ENCODE measurements at places on chromosomes 5 and 9.

DNA sequence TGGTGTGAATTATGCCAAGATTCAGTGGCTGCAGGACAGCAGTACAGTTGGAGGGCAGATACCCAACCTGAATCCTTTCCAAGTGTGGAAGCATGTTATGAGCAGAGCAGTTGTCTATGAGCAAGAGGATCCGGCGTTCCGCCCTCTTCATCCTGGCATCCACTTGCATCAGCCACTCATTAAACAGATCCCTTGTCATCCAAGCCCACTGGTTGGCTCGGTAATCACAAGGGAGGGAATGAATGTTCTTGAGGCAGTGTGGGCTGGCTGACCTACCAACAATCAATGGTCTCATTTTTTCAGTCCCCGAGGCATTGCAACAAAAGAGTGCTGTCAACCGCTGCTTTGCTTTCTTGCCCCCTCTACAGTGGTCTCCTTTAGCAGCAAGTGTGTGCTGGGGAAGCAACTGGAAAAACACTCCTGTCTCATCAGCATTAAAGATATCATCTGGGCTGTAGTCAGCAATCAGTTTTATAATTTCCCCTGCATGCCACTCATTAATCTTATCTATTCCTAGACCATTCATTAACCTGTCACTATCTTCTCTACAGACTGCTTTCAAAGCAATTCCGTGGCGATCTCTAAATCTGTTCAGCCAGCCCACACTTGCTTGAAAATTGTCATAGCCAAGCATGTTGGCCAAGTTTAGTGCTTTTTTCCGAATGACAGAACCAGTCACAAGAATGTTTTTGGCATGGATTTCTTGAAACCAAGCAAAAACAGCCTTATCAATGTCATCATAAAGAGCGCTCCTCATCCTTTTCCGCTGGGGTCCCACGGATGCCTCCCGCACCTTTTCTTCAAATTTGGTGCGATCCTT is 4.9 kb downstream of the TIGD6 start:
- DNase-seq: no peak

- DNase-seq: no peak
These were observed 1185.1 kb upstream of the C9orf72 start for GRCh38 chr9:28758341-28758740.

GRCh38 chr5:177445052-177445916 is 1.3 kb upstream of the PRR7 start:
- DNase-seq: no peak

- no peak for DNase-seq
These were observed 63.0 kb downstream of the ADAMTS12 start for GRCh38 chr5:33828626-33829308.

- DNase-seq: no peak
These were observed 15.7 kb downstream of the SPATA9 start for GRCh38 chr5:95667061-95667618.

DNA sequence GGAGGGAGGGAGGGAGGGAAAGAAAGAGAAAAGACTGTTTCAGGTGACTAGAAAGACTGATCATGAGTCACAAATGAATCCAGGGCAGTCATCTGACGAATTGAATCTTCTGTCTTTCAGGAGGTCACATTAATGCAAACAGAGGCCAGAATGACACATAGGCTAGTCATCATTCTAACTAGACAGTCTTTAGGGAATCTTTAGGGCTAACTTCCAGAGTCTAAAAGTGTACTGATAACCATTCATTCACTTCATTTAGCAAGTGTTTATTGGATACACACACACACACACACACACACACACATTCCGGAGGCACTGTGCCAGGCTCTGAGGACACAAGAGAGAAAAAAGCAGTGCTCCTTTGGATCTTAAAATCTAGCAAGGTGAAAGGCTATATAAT is 156.7 kb downstream of the EBF1 start:
- no peak for DNase-seq

GRCh38 chr5:124342584-124342983 is 403.9 kb downstream of the ZNF608 start:
- DNase-seq: no peak

DNA sequence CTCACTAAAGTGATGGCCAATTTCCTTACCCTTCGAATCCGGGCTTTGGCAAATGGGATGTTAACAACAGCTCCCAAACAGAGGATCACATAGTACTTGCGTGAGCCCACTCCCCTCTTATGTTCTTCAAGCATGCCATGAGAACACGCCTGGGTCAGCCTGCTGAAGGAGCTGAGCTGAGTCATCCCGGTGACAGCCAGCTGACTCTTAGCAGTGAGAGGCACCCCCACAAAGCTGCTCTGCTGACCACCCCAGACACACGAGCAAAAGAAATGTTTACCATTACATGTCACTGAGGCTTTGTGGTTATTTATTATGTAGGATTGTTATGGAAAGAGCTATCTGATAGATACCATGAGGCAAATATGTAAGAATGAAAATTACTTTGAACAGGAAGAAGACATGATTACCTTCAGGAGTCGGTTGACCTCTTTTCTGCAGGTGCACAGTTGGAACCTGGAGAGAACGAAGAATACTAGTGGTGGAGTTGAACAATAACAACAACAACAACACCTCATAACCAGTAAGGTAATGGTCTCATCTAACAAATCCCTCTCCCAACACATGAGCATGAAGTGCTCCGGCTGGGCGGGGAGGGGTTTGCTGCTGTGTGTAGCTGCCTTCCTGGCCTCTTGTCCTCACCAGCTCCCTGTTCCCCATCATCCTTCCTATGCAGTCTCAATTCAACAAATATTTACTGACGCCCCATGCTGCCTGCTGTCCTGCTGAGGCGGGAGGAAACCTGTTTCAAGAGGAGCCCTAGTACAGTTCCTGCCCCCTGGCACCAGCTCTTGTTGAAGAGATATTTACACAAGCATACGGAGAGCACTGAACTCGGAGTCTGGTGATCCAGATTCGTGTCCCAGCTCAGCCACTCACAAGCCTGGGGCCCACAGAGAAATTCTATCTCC is 69.4 kb upstream of the LHFPL2 start:
- DNase-seq: no peak

GRCh38 chr9:95005278-95006143 is 279.0 kb downstream of the AOPEP start:
- DNase-seq: no peak

GRCh38 chr9:38642951-38643814 is 22.8 kb upstream of the ANKRD18A start:
- no peak for DNase-seq

DNA sequence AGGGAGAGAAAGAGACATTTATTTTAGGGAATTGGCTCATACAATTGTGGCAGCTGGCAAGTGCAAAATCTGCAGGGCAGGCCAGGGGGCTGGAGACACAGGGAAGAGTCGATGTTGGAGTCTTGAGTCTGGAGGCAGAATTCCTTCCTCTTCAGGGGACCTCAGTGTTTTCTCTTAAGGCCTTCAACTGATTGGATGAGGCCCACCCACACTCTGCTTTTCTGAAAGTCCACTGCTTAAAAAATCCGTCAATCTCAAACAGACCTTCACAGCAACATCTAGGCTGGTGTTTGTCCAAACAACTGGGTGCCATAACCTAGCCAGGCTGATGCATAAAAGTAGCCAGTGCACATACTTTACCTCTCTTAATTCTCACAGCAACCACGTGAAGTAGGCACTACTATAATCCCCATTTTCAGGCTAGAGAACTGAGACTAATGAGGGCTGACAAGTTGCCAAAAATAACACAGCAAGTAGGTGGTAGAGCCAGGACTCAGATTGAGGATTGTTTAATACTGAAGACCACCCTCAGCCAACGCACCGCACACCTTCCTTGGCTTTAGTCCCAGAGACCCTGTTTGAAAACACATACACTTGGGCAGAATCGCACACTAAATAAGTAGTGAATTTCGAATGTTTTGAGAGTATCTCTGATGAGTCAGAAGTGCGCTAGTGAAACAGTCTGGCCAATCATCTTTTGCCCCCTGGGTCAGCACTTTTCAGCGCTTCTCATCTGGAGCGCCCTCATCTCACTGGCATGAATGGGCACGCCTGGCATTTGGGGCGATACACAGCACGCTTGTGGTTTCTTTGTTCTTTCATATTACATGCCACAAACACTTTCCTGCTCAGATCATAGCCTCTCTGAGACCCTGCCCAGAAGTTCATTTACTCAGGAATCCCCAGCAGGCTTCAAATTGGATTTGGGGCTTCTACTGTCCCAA is 591.4 kb downstream of the CCDC171 start:
- no peak for DNase-seq

DNA sequence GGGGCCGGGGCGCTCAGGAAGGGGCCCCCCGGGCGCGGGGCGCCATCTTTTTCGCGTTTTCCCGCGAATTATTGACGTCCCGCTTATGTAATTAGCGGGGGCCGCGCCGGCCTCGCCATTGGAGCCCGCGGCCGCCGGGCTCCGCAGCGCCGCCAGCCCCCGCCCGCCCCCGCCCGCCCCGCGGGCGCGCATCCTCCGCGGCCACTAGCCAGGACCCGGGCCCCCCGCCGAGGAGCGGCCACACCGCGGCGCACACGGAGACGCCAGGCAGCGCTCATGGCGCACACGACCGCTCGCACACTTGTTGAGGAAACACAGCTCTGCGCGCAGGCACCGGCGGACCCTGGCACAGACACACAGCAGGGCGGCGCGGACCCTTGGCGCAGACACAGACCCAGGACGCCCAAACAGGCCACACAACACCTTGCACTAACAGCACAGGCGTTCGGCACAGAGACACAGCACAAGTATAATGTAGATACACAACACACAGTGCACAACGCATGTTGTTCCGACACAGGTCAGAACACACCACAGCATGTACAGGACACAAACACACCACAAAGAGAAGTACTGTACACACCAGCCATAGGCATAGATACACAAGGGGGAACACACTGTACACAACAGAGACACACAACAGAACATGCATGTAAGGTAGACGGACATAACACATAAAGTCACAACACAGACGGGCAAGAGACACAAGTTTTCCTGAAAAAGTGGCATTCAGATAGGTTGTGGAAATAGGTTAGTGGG is 467 bp upstream of the PHF19 start:
- no peak for DNase-seq

- no peak for DNase-seq
These were observed 70.7 kb downstream of the RFX3 start for GRCh38 chr9:3455094-3455493.

DNA sequence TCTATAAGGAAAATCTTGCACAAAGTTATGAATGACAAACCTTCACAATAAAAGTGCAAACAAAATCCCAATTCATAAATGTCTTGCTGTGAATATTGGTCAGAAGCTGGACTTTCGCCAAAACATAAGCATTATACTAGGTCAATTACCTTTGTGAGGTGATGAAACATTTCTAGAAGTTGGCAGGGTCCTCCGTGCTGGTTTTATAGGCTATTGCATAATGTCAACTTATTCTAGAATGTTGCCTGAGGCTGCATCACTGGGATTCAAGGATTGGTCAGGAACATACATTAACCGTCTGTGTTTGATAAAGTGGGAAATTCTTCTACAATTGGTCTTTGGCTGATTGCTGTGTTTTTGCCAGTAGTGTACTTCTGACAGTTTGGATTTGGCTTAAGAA is 49.8 kb upstream of the PALM2AKAP2 start:
- no peak for DNase-seq

- DNase-seq: no peak
These were observed 2.7 kb upstream of the DCP2 start for GRCh38 chr5:112973904-112974303.

GRCh38 chr5:141692919-141693725 is 11.1 kb upstream of the ARAP3 start:
- peak; percentile 38 for DNase-seq

GRCh38 chr5:141328231-141328630 is 2.1 kb upstream of the PCDHGA1 start:
- no peak for DNase-seq

- peak; percentile 81 for DNase-seq
These were observed at the start of gene NSD1 for GRCh38 chr5:177133096-177133852. TSS of gene NSD1 (plus strand) at chr5:177133773. CDS start at chr5:177135104, 1,331 bp downstream.

DNA sequence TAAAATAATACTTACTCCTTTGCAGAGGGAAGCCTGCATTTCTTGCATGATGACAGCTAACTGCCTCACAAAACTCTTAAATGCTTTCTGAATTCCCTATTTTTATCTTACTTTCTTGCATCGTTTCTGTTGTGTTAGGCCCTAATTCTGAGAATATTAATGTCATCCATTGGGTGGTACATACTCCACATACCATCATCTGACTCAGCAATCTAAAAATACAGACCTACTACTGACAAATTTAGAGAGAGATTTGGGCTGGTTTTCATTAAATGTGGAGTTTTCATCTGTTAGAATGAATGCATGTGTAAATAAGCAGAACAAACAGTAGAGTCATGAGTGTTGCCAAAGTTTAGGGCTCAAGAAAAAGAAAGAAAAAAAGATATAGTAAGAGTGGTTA is 26.5 kb upstream of the KCNN2 start:
- no peak for DNase-seq

DNA sequence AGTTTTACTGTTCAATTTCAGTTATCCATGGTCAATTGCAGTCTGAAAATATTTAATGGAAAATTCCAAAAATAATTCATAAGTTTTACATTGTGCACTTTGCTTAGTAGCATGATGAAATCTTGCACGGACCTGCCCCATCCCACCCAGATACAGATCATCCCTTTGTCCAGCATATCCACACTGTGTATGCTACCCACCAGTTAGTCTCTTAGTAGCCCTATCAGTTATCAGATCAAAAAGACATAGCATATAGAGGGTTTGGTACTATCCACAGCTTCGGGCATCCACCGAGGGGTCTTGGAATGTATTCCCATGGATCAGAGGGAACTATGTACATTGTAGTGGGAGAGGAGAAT is 97.7 kb downstream of the SLC44A1 start:
- DNase-seq: no peak

- DNase-seq: no peak
These were observed 29.8 kb upstream of the GGTA1 start for GRCh38 chr9:121529237-121529987.

- DNase-seq: no peak
These were observed 50.9 kb downstream of the PRUNE2 start for GRCh38 chr9:76855015-76855414.

GRCh38 chr5:102801371-102801770 is 46.3 kb downstream of the PAM start:
- DNase-seq: no peak

- DNase-seq: no peak
These were observed 148.2 kb downstream of the GIN1 start for GRCh38 chr5:102971676-102972293.

- DNase-seq: no peak
These were observed 3.8 kb downstream of the ATP6V1G1 start for GRCh38 chr9:114591291-114591787.

GRCh38 chr5:139390639-139391569 is 1.2 kb upstream of the MZB1 start:
- DNase-seq: no peak

GRCh38 chr9:71670121-71670520 is 98.2 kb downstream of the CEMIP2 start:
- DNase-seq: no peak

GRCh38 chr5:108148715-108149139 is 233.2 kb downstream of the FBXL17 start:
- DNase-seq: no peak

DNA sequence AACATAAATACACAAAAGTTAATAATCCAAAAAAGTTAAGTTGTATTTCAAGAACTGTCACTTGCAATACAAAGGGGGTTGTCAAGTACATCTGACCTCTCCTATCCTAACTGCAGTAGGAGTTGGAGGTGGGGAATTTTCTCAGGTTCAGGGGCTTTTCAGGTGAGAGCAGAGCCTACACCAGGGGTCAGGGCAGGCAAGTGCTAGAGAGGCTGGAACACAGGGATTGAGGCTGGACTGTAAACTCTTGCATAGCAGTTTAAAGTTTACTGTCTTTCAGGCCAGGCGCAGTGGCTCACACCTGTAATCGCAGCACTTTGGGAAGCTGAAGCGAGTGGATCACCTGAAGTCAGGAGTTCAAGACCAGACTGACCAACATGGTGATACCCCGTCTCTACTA is 25.4 kb upstream of the RASGRF2 start:
- DNase-seq: no peak

Data from stimulated activated CD4-positive, alpha-beta T cell treated with anti-CD3 and anti-CD28 coated beads, Interleukin-1b, Interleukin-23, amount 100 ng/mL, for 1 hour (primary cell).